ENCODE measurements at places on chromosomes 16 and 17.

- DNase-seq: no peak
Measured at GRCh38 chr16:78659216-78659615, 559.8 kb downstream of the WWOX start.

DNA sequence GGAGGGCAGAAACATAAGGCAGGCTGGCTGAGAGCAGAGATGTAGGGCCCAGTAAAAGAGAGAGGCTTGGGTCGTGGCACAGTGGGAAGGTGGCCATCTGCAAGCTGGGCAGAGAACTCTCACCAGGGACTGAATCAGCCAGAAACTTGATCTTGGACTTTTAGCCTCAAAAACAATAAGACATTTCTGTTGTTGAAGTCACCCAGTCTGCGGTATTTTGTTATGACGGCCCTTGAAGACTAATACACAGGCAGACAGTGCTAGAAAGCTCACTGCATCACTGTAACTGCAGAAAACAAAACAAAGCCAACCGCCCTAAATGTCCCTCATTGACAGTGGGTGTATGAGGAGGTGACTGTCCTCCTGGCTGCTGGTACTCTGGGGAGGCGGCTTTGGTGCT lies 3.9 kb upstream of the JPH3 start:
- no peak for DNase-seq

DNA sequence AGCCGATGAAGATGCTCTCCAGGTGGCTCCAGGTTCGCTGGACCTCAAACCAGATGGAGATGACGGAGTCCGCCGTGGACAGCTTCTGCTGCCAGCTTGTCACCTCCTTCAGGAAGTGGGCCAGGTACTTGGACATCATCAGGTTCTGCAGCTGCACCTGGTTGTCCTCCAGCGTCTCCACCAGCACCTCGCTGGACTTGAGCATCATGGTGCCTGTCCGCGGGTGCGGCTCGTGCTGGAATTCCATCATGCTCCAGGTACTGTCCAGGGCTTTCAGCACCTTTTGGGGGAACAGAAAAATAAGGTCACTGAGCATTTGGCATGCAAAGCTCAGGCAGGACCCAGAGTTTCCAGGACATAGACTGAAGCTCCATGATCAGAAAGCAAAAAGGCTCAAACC lies 69.7 kb downstream of the DNAH17 start:
- DNase-seq: no peak

DNA sequence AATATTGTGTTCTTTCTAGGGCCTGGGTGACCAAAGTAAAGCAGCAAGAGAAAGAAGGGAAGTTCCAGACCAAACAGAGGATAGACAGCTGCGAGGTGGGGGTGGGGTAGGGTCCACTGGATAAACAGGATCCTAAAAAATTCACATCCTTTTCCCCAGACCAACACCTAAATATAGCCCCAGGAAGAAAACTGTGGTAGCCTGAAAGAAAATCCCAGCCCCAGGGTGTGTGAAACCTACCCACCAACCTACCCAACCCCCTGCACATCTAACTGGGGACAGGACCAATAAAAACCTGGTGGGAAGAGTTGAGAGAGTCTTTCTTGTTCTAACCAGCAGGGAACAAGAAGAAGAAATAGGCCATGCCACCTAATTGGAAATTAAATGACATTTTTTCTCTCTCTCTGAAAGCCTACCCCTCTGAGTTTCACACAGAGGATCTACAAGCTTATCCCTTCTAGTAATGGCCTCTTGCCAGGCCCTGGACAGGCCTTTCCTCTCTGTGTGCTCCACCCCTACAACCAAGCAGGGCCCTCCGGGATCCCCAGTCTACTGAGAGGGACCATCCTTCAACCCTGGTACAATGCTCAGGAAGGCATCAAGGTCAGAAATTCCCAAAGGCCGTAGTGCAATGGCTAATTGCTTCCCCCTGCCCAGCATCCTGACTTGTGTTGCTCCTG lies 12.0 kb downstream of the MYO18A start:
- DNase-seq: no peak

GRCh38 chr17:78892520-78892919 lies 10.5 kb downstream of the CEP295NL start:
- no peak for DNase-seq

GRCh38 chr17:41326173-41327145 lies 10.9 kb upstream of the KRTAP17-1 start:
- DNase-seq: no peak

DNA sequence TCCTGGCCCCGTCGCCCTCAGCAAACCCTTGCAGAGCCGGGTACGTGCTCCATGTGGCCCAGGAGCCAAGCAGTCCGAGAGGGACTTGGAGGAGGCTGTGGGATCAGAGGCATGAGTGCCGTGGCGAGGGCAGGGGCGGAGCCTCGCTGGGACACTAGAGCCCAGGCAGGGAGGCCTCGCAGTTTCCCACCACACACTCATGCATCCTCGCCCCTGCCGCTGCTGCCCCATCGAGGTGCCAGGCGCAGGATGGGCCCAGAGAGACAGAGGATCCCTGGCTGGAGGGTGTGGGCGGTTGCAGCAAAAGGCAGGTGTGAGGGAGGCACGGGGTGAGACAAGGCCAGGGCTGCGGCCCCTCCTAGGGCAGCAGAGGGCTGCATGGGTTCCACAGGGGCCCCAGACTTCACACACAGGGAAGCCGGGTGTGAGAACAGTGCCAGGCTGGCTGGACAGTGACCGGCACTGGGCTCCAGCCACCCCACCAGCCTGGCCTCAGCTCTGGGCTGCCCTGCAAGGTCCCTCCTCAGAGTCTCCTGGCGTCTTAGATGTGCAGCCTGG lies 7.7 kb downstream of the BCAR1 start:
- DNase-seq: no peak

- no peak for DNase-seq
Measured at GRCh38 chr17:7440834-7441195, 1.5 kb downstream of the FGF11 start.

DNA sequence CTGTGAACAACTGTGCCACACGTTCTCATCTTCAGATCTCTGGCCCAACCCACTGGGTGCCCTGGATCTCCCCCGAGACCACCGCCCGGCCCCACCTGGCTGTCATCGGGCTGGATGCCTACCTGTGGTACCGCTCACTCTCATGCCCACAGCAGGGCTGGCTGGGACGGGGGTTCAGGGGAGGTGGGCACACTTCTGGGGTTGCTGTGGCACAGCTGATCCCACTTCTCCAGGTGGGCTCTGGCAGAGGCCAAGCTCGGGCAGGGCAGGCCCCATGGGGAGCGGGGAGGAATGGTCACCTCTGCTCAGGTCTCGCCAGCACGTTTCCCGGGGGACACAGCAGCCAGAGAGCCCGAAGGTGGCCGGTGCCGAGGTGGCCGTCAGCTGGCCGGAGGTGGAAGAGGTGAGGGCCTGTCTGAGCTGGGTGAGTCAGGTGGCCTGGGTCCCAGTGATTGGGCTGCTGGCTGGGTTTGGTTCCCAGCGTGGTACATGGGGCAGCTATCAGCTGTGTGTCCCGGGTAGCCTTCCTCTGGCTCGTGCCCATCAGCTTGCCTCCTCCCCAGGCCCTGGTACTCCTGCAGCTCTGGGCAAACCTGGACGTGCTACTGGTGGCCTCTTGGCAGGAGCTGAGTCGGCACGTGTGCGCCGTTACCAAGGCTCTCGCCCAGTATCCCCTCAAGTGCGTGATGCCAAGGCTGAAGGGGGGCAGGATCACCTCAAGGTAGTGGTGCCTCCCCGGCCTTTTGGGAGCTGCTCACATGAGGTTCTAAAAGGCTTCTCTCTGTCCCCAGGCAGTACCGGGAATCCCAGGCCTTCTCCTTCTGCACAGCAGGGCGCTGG lies 2.3 kb upstream of the MRPS34 start:
- no peak for DNase-seq

- no peak for DNase-seq
Measured at GRCh38 chr16:81220349-81220748, 18.1 kb upstream of the BCO1 start.

DNA sequence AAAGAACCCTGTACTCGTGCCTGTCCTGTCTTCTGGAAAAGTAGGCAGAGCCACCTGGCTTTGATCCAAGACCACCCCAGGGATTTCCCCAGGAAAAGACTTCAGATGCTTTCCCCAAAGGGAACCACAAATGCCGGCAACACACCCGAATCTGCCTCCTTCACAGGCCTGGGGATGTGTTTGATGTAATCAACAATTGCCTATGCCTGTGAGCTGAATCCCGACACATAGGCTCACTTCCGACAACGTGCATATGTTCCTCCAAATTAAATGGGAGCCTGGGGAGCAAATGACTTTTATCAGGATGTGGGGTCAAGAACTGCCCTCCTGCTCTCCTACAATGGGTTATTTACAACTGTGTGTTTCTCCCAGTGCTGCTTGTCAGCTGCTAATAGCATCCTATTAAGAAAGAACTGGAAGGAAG lies 535.2 kb upstream of the CDH11 start:
- no peak for DNase-seq

DNA sequence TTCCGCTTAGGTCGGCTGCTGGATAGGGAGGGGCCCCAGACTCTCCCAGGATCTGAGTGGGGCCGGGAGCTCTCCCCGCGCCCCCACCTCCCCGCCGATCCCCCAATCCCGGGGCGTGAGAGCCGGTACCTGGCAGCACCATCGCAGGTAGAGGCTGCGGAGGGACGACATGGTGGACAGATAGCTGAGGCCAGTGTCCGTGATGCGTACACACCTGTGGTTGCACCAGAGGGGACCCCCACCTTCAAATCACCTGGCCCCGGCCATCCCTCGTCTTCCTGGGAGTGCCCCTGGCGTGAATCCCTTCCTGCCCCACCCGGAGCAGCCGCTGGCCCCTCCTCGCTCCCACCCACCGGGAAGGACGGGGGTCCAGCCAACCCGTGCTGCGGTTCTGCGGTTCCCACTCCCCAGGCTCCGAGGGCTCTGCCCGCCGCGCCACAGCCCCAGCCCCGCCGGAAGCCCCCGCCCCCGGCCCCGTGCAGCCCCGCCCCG lies 4.7 kb upstream of the WDR24 start:
- DNase-seq: no peak

- DNase-seq: peak; percentile 33
Measured at GRCh38 chr17:58577696-58578095, 63.3 kb upstream of the MTMR4 start.

DNA sequence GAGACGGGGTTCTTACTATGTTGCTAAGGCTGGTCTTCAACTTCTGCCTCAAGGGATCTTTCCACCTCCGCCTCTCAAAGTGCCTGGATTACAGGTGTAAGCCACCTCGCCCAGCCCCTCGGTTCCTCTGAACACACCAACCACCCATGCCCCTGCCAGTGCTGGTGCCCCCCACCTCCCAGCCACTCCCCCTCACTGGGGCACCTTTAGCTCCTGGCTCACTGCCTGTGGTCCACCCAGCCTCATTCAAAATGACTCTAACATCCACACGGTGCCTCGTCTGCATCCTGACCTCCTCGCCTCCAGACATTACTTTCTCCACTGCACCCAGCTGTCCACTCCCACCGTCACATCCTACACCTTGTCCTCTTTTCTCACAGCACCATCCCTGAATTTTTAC lies 55.3 kb downstream of the ARHGAP27 start:
- no peak for DNase-seq

GRCh38 chr17:38874505-38875400 lies 4.9 kb downstream of the LASP1 start:
- no peak for DNase-seq

DNA sequence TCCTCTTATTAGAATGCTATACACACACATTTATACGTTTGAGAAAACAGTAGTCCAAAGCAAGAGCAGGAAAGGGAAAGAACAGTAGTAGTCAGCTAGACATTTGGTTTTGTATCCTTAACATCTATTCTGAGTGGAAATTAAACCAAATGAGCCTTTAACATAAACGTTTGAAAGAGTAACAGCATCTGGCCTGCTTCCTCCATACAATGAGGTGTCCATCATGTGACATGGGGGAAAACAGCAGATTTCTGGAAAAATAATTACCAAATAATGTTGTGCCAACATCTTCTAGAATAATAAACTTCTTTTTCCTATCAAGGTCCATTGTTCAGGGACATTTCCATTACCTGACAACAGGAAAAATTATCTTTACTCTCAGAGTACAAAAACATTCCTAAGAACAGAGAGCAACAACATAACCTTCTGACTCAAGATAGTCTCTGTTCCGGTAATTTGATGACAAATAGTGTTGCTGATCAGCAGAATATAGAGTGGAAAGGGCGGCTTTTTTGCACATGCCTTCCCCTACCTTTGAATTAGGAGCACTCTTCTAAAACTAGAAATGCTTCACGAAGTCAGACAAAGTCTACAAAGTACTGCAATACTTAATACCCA lies 20.2 kb downstream of the CYTH1 start:
- DNase-seq: no peak

GRCh38 chr16:50616883-50617645 lies 64.0 kb downstream of the SNX20 start:
- DNase-seq: no peak

DNA sequence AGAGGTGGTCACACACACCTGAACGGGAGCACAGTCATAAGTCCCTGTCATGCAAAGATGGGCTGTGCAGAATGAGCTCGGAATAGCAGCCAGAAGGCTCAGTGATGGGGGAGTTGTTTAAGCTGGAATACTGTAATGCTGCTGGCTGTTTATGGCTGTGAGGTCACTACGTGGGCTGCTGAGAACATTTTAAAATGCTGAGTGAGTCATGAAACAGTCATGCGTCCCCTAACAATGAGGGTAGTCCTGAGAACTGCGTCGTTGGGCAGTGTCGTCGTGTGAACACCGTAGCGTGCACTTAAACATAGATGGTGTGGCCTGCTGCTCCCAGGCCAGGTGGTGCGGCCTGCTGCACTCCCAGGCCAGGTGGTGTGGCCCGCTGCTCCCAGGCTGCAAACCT lies 39.7 kb downstream of the TBCD start:
- DNase-seq: no peak

DNA sequence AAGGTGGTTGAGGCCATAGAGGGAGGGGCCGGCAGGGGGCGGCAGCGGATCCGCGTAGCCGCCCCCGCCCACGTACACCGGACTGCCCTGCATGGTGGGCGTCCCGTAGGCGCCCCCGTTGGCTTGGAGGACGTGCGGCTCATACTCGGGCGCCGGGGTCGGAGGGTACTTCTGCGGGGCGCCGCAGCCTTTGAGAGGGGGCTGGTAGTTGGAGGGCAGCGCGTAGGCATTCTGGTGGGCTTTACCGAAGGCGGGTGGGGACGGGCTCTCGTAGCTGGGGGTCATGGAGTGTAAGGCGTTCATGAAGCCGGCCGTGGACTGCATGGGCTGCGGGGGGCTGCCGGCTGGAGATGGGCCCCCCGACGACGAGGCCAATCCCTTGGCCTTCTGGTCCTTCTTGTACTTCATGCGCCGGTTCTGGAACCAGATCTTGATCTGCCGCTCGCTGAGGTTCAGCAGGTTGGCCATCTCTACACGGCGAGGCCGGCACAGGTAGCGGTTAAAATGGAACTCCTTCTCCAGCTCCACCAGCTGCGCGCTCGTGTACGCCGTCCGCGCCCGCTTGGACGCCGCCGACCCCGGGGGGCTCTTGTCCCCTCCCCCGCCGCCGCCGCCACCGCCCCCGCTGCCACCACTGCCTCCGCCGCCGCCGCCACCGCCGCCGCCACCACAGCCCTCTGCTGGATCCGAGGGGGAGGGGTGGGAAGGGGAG lies 5.7 kb upstream of the HOXB2 start:
- DNase-seq: no peak

GRCh38 chr17:41734139-41734948 lies at the start of gene HAP1:
Gene HAP1 (minus strand): TSS chr17:41734643. CDS start chr17:41734634, 9 bp downstream.
- DNase-seq: no peak

GRCh38 chr16:89779231-89779908 lies 37.1 kb downstream of the FANCA start:
- no peak for DNase-seq
